ENCODE measurements at places on chromosomes 2 and 18.

- DNase-seq, result no peak
These were observed 228.7 kb downstream of the HAUS1 start for GRCh38 chr18:46332921-46333341.

- no peak for DNase-seq
These were observed 90.1 kb upstream of the TGFA start for GRCh38 chr2:70643715-70644114.

DNA sequence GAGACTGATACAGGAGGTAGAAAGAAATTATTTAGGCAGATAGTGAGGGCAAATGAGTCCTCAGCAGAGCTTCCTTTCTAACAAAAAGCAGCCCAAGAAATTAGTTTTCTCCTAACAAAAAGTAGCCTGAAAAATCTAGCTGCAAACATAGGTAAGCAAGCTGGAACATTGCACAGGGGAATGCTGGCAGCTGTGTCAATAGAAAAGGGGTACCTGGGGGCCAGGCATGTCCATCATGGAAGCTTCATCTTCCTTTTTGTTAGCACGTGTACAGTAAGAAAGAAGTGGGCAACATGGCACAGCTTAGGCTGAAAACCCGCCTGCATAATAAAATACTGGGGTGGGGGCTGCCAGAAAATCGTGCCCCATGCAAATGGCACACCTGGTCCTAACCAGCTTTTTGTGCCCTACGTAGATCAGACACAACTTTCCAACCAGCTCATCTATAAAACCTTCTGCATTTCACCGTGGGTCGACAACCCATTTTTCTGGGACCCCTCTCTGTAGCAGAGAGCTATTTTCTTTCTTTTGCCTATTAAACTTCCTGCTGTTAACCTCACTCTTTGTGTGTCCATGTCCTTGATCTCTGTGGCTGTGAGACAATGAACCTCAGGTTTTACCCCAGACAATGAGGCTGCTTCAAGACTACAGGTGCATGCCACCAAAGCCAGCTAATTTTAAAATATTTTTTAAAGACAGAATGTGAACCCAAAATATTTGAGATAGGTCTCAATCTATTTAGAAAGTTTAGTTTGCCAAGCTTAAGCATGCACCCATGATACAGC lies 6.6 kb upstream of the MTHFD2 start:
- no peak for DNase-seq

GRCh38 chr2:233593201-233593600 lies 24.2 kb upstream of the UGT1A8 start:
- no peak for DNase-seq

Measured in SJSA1 (cell line).